ENCODE measurements at places on chromosomes 12 and 14. TPM values are rescaled to one million over a fixed set of nuclear protein-coding genes. Genes with fewer than 3 reads are reported as not detected.

- DNase-seq = no peak
- no peaks in the 10 kb centered on the region for H3K27me3 ChIP-seq
- no peak overlapping the region for H3K4me3 ChIP-seq
Observed at GRCh38 chr14:99057576-99058083, 214.4 kb downstream of the BCL11B start.

DNA sequence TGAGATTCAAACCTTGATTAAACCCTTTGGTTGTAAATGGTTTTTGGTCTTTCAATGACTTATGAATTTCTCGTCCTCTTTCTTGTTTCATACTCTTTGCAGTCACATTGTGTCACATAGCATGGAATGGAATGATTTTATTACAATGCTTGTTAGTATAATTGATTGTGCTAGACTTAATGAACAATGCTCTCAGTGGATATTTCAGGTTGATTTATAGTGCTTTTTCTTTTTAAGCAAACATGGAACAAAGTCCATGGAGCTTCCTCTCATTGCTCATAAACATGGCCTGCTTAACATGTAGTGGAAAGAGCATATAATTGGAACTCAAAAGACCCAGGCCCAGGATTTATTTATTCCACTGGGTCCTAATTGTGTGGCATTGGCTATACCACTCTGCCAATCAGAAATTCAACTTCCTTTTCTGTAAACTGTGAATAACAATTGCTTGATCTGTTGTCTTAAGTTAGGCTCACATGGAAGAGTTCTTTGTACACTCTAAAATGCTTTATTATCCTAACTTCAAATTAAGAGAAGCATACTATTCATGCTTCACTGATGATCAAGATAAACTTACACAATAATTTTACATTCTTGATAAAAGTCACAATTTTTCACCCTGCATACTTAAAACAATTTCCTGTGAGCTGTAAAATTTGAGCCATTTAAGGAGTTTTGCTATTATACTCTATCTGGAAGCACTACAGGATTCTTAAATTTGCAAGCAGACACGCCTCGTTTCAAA is 370.5 kb upstream of the PDE3A start:
- H3K4me1 ChIP-seq = no peaks in the 10 kb centered on the region
- H3K4me3 ChIP-seq = no peak overlapping the region
- DNase-seq = no peak
- H3K36me3 ChIP-seq = no peaks in the 10 kb centered on the region
- H3K27ac ChIP-seq = no peak overlapping the region
- H3K27me3 ChIP-seq = no peaks in the 10 kb centered on the region

- no peak overlapping the region for H3K27ac ChIP-seq
- no peak overlapping the region for H3K4me3 ChIP-seq
- H3K36me3 ChIP-seq = peaks cover 8% of the 10 kb centered on the region
- no peaks in the 10 kb centered on the region for H3K27me3 ChIP-seq
- DNase-seq = no peak
Observed at GRCh38 chr12:12482150-12482761, 80.4 kb downstream of the DUSP16 start.

Gene B4GALNT1
- total RNA-seq = 3.2 TPM

Gene SOX5
- 13.6 TPM for total RNA-seq

- H3K4me3 ChIP-seq = no peak overlapping the region
- DNase-seq = no peak
- H3K27me3 ChIP-seq = no peaks in the 10 kb centered on the region
Observed at GRCh38 chr14:105255021-105255507, 6.7 kb downstream of the BTBD6 start.

Measured in sigmoid colon (tissue), 7 donors.